Esophagus muscularis mucosa (tissue), 4 donors: ENCODE measurements at places on chromosomes 11 and 22. TPM values are rescaled to one million over a fixed set of nuclear protein-coding genes. Genes with fewer than 3 reads are reported as not detected.

The AQP11 gene
- under 0.01 TPM for total RNA-seq

The PARVG gene
- 16.2 TPM for total RNA-seq

- no peak for DNase-seq
- H3K36me3 ChIP-seq: no peaks in the 10 kb centered on the region
- no peak overlapping the region for H3K4me3 ChIP-seq
- no peaks in the 10 kb centered on the region for H3K27me3 ChIP-seq
- H3K4me1 ChIP-seq: no peaks in the 10 kb centered on the region
Measured at GRCh38 chr11:31767066-31767465, 44.1 kb downstream of the PAX6 start.

The NRGN gene
- 1.6 TPM for total RNA-seq

DNA sequence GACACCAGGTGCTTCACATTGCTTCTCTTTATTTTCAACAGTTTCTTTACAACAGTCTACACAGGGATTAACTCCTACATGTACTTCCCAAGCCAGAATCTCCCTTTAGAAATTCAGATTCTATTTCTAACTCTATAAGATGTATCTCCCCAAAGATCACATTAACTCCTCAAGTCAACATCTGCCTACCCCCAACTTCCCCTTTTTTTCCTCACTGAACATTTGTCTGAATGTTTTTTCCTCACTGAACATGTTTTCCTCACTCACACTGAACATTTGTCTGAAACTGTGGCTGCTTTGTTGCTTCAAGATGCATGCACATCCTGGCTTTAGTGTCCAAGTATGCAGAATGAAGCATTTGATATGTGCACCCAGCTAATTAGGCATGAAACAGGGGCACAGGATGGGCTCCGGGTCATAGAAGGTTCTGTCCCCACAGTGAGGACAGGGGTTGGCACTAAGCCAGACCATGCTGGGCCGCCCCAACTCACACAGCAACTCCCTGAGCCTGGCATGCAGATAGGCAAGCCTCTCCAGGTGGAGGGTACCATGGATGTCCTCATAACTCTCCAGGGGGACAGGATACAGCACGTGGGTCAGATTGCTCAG lies 11.3 kb downstream of the PRAME start:
- no peaks in the 10 kb centered on the region for H3K4me1 ChIP-seq
- H3K36me3 ChIP-seq: no peaks in the 10 kb centered on the region
- H3K27me3 ChIP-seq: peaks cover 11% of the 10 kb centered on the region
- DNase-seq: no peak
- H3K4me3 ChIP-seq: no peak overlapping the region

GRCh38 chr11:93849751-93850593 lies 446 bp downstream of the VSTM5 start:
- peaks cover 15% of the 10 kb centered on the region for H3K4me1 ChIP-seq
- H3K36me3 ChIP-seq: no peaks in the 10 kb centered on the region
- H3K27me3 ChIP-seq: peaks cover 4% of the 10 kb centered on the region
- H3K4me3 ChIP-seq: peak overlapping the region; percentile 56
- peak overlapping the region; percentile 47 for H3K27ac ChIP-seq

DNA sequence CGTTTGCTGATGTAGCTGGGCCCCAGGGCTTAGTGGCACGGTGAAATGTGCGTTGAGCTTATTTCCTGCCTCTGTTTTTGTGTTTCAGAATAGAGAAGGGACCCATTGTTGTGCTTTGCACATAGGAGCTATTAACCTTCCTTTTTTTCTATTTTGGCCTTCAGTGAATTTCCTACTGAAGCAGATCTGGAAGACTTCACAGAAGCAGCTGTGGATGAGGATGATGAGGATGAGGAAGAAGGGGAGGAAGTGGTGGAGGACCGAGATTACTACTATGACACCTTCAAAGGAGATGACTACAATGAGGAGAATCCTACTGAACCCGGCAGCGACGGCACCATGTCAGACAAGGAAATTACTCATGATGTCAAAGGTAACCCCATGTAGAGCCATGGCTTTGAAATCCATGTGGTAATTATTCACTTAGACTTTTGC lies 37.4 kb upstream of the ST14 start:
- no peak overlapping the region for H3K4me3 ChIP-seq
- peaks cover 62% of the 10 kb centered on the region for H3K4me1 ChIP-seq
- no peak overlapping the region for H3K27ac ChIP-seq
- no peaks in the 10 kb centered on the region for H3K27me3 ChIP-seq

GRCh38 chr11:57330029-57330428 lies 5.3 kb upstream of the TNKS1BP1 start:
- no peak overlapping the region for H3K27ac ChIP-seq
- H3K4me1 ChIP-seq: peaks cover 30% of the 10 kb centered on the region
- H3K27me3 ChIP-seq: no peaks in the 10 kb centered on the region
- DNase-seq: no peak

The SYT12 gene
- total RNA-seq: not detected

DNA sequence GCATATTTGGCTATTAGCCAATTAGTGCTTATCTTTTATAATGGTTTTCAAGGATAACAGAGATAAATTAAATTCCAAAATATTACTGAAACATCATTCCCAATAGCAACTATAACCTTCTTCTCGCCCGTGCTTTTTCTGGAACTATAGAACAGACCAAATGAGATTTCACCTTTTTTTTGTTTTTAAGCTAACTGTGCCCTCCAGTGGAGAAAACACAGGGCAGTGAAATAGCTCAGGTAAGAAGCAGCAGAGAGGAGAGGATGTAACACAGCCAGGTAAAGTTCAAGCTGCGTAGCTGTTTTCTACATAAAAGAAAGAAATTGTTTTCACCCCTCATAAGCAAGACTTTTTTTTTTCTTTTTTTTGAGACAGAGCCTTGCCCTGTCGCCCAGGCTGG lies 28.2 kb downstream of the HSD17B12 start:
- no peaks in the 10 kb centered on the region for H3K27me3 ChIP-seq
- H3K4me3 ChIP-seq: no peak overlapping the region
- no peak for DNase-seq

GRCh38 chr11:74417379-74417804 lies 19.2 kb upstream of the PGM2L1 start:
- no peaks in the 10 kb centered on the region for H3K27me3 ChIP-seq
- no peak for DNase-seq
- H3K4me1 ChIP-seq: peaks cover 14% of the 10 kb centered on the region
- H3K27ac ChIP-seq: peak overlapping the region; percentile 30

DNA sequence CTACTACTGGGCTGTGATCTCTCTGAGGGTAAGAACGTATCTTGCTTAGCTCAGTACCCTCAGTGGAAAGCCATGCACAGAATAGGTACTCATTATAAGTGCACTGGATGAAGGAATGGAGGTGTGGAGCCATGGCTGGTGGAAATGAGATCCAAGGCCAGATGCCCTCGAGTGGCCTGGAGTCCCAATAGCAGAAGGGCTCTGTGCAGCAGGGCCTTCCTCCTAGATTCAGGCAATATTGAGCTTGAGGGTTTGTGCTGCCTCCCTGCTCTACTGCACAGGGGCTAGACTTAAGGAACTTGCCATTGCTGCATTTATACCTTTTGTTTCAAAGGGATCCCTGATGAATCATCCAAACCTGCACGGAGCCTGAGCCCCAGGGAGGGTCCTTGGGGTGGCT lies 33.6 kb upstream of the TUB start:
- H3K4me3 ChIP-seq: no peak overlapping the region
- H3K27ac ChIP-seq: no peak overlapping the region
- no peaks in the 10 kb centered on the region for H3K4me1 ChIP-seq
- H3K27me3 ChIP-seq: no peaks in the 10 kb centered on the region
- no peaks in the 10 kb centered on the region for H3K36me3 ChIP-seq

- DNase-seq: no peak
- no peaks in the 10 kb centered on the region for H3K36me3 ChIP-seq
- H3K4me3 ChIP-seq: no peak overlapping the region
- H3K27me3 ChIP-seq: no peaks in the 10 kb centered on the region
- H3K4me1 ChIP-seq: peaks cover 12% of the 10 kb centered on the region
Measured at GRCh38 chr11:96127596-96127959, 203.7 kb upstream of the MTMR2 start.

- H3K36me3 ChIP-seq: no peaks in the 10 kb centered on the region
- H3K27me3 ChIP-seq: no peaks in the 10 kb centered on the region
- H3K27ac ChIP-seq: no peak overlapping the region
Measured at GRCh38 chr11:78313898-78314297, 103.7 kb downstream of the GAB2 start.

GRCh38 chr11:28697920-28698827 lies 590.0 kb downstream of the METTL15 start:
- DNase-seq: no peak
- no peak overlapping the region for H3K27ac ChIP-seq
- H3K4me3 ChIP-seq: no peak overlapping the region
- no peaks in the 10 kb centered on the region for H3K4me1 ChIP-seq

The GGTLC2 gene
- not detected for total RNA-seq

The SPDYC gene
- not detected for total RNA-seq

DNA sequence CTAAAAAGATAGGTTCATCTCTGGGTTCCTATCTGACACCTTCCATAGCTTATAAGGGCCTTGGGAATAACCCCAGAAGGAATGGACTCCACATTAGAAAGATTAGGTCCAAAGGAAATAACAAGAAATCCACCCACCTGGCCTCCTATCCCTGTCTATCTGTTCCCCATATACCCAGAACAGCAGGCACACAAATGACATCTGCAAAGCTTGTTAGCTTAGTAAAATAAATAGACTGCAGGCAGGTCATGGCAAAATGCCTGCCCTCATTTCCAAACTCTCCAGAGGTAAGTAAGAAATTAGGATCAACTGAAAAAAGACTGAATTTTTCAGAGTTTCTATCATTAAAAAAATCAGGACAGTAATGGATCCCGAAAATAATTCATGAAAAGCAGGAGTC lies 489.5 kb downstream of the DLG2 start:
- no peaks in the 10 kb centered on the region for H3K27me3 ChIP-seq
- H3K27ac ChIP-seq: no peak overlapping the region
- no peak overlapping the region for H3K4me3 ChIP-seq
- no peak for DNase-seq
